ENCODE measurements at places on chromosomes 4 and X. TPM values are rescaled to one million over a fixed set of nuclear protein-coding genes. Genes with fewer than 3 reads are reported as not detected.

- peak; percentile 24 for DNase-seq
- H3K27ac ChIP-seq = no peak overlapping the region
- peaks cover 7% of the 10 kb centered on the region for H3K27me3 ChIP-seq
- H3K36me3 ChIP-seq = no peaks in the 10 kb centered on the region
- H3K4me3 ChIP-seq = no peak overlapping the region
- no peaks in the 10 kb centered on the region for H3K4me1 ChIP-seq
Observed at GRCh38 chrX:8783097-8783713, 18.0 kb downstream of the FAM9A start.

DNA sequence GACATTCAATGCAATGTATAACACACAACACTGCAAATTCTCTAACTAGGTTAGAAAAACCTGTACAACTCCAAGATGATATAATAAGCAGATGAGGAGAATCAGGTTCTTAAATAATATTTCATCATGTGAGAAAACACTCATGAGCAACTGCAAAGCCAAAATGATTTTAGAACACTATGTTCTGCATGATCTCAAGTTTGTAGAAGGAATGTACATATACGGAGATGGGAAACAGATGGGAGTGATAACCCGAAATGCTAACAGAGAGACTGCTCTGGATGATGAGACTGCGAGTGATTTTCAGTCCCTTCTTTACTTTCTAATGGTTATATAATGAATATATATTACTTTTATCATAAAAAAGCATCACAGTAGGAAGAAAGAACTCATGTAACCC lies 80.9 kb downstream of the PCYT1B start:
- no peaks in the 10 kb centered on the region for H3K4me1 ChIP-seq
- no peak for DNase-seq
- no peak overlapping the region for H3K27ac ChIP-seq

DNA sequence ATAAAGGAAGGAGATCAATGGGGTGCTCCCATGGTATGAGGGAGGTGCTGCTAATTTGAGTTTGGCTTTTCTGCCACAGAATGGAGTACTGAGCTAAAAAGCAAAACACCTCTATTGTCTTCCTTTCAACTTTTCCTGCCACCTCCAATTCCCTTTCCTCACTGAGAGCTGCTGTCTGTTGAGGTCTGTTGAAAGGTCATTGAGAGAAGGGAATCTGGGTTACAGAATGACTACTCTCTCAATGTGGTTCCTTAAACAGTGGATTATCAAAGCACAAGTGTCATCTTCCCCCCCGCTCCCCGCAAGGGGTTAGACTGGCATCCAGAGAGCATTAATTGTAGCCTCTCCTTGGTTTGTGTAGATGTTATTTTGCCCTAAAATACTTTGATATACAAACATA lies 10.7 kb downstream of the USP9X start:
- no peaks in the 10 kb centered on the region for H3K36me3 ChIP-seq
- no peak overlapping the region for H3K4me3 ChIP-seq
- no peak for DNase-seq
- peaks cover 11% of the 10 kb centered on the region for H3K4me1 ChIP-seq

DNA sequence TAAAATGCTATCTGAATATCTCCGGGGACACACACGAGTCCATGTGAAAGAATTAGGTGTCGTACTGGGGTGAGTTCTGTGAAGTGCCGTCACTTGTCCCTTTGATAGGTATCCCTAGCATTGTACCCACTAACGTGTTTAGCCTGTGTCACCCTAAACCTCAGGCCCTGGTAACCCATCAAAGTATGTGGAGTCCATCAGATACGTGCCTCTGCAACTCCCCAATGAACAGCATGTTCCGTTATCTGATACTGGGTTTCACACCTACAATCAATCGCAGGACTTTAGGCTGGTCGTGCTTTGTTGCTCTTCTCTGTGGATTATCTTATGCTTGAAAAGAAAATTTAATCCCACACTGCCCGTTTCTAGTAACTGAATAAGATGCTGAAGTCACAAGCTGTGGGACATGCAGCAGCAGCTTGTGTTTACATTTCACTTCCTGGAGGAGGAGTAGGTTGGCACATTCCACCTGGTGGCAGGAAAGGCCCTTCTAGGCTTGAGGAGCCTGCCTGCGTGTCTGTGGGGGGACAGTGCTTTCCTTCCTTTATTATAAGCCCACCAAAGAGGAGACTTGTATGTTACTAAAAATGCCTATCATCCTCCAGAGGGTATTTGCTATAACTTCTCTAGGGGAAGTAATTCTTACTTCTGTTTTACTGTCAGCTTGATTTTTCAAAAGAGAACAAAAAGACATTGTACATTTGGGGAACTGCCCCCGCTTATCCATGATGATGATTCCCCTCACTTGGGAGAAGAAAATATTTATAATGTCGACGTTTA lies 127.2 kb downstream of the FNIP2 start:
- H3K27ac ChIP-seq = no peak overlapping the region
- H3K36me3 ChIP-seq = no peaks in the 10 kb centered on the region
- H3K4me1 ChIP-seq = no peaks in the 10 kb centered on the region
- no peaks in the 10 kb centered on the region for H3K27me3 ChIP-seq

DNA sequence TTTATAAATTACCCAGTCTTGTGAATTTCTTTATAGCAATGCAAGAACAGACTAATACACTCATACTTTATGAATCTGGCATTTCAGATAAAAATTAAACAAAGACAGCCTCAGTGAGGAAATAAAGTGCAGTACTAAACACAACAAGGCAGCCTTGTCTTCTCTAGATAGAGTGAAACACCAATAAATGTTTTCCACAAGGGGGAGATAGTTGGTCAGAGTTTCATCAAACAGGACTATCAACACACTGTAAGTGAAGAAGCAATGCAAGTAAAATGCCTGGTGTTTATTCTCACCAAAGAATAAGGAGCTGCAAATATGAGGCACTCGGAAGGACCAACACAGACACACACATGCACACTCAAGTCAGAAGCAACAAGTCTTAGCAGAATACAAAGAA lies 62.8 kb downstream of the FAM9B start:
- H3K4me1 ChIP-seq = no peaks in the 10 kb centered on the region
- no peak for DNase-seq
- no peak overlapping the region for H3K27ac ChIP-seq

DNA sequence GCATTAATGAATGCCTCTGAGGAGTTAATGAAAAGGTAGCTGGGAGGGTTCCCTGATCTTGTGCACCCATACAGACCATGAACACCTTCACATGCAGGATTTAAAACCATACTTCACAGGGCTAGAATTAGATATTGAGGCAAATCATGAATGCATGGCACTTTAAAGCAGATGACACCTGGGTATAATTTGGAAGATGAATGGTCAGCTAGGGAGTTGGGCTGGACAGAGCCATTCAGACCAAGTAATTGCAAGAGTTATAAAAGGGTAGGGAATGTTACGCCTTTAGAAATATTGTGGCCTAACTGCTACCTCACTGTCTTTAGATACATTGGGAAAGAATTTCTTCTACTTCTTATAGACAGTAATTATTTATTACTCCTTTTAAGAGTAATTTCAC lies 89.1 kb upstream of the ZNF827 start:
- no peak overlapping the region for H3K27ac ChIP-seq
- no peak overlapping the region for H3K4me3 ChIP-seq
- DNase-seq = no peak
- H3K4me1 ChIP-seq = no peaks in the 10 kb centered on the region

FAM47A gene
- total RNA-seq = not detected

MAGEC2 gene
- total RNA-seq = not detected

AKAP17A gene
- total RNA-seq = 30.6 TPM

HSPA4L gene
- 22.9 TPM for total RNA-seq

Measured in adrenal gland (tissue), 19 donors.